ENCODE measurements at places on chromosomes 7 and 10.

- DNase-seq, result no peak
Observed at GRCh38 chr7:95688931-95689495, 83.3 kb upstream of the DYNC1I1 start.

GRCh38 chr7:143733876-143734275 lies 23.6 kb downstream of the CTAGE6 start:
- no peak for DNase-seq

- no peak for DNase-seq
Observed at GRCh38 chr7:114589436-114589835, 174.8 kb downstream of the FOXP2 start.

GRCh38 chr10:70466951-70467350 lies 11.6 kb upstream of the PALD1 start:
- no peak for DNase-seq

GRCh38 chr10:124003481-124003870 lies 89.9 kb downstream of the CHST15 start:
- no peak for DNase-seq

- no peak for DNase-seq
Observed at GRCh38 chr10:24503461-24504320, 220.0 kb downstream of the ARHGAP21 start.

GRCh38 chr7:80230327-80230726 lies 95.7 kb downstream of the GNAI1 start:
- no peak for DNase-seq

GRCh38 chr10:102311025-102311420 lies 65.7 kb downstream of the GBF1 start:
- DNase-seq, result no peak

DNA sequence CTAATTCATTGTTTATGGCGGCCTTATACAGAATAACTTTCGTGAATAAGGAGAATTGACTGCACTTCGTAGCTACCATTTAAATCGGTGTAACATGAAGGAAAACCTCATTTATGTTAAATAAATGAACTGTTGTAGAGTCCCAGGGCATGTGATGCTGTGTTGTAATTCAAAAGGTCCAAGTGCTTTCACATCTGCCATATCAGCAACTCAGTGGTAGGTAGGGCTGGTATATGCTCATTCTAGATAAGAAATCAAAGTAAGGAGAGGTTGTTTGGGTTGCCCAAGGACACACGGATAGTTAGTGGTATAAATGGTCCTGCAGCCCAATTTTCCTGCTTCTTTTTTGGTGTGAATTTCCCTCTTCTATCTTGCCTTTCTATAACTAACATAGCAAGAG lies 15.8 kb downstream of the BBS9 start:
- no peak for DNase-seq

DNA sequence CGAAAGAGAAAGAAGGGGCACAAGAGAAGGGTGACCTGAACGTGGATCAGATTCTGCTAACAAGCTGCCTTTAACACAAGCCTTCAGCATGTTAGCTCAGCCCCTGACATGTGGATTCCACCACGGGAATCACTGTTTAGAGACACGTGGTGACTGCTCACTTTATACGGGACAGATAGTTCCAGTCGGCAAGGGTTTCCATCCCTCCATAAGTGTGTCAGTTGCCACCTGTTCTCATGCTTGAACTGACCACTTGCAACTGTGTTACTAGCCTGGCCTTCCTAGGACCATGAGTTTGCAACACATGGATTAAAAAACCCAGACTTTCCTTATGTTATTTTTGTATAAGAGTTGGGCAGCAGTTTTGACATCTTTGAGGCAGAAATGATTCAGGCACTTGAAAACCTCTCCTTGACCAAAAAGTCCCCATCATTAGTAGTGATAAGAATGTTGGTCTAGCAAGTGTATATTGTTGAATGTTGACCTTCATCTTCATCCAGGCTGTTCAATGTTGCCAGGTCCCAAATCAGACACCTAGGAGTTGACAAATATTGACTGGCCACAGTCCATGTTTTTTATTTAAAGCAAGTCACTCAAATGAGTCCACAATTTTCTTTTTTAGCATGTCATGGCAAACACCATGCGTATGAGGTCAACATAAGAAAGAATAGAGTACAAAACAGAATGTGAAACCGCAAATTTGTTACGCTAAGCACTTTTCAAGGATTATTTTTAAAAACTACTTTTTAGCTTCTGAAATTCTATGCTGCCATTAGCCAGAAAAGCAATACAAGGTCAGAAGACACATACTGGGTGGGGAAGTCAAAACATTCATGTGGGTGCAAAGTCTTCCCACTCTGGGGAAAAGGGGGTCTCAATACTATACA lies 101.6 kb downstream of the ABLIM1 start:
- DNase-seq, result no peak

DNA sequence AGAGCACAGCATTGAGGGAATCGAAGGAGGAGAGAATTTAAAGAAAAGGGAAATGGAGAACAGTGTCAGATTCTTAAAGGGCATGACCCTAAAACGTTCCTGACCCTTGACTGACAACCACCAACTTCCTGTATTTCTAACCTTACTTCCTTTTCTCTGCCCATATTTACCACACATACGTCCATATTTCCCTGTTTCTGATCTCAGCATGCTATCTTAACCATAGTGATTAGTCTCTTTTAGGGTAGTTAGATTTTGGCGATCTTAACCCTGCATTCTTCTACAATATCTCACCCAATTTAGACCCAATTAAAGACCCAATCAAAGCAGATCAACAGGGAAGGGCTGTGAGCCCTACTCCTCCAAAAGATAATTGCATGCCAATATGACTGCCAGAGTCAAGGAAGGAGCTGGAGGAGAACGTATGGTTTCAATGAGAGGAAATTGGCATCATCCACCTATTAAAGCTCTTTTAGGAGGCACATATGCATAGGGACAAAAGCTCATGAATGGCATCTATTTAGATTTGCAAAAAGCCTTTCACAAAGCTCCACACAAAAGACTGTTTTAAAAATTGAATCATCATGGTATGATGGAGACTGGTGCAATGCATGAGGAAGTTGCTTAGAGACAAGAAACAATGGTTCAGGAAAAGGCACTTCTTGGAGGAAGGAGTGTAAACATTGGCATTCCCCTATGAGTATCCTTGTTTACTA lies 49.0 kb upstream of the ARHGAP12 start:
- no peak for DNase-seq

DNA sequence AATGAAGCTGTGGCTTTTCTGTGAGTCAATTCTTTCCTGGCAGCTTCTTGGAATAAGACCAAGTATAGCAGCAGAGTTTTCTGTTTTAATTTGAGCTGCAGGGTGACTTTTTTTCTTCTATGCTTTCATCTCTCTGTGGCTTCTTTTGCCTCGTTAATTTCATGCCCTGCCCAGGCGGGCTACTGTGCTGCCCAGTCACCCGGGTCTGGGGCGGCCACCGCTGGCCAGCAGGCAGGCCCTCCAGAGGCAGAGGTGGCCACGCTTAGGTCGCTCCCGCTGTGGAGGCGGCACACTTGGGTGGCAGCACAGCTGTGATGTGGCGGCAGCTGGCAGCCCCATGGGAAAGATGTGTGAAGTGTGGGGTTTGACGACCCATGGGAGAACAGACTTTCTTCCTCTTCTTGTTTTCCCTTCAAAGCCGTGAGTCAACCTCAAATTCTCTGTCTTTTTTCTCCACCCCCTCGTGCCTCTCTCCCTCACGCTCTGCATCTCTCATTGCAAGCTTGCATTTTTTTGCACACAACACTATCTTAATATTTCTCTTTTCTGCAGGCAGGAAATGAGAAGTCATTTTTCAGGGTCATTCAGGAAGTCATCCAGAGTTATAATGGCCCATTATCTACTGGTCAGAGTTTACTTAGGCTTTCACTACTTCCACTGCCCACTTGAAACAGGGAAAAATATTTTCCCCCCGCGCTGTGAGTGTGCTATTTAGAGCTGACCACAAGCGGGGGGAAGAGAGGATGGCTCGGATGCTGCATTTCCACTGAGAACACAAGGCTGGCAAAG lies 67.8 kb downstream of the EGFR start:
- DNase-seq, result no peak

GRCh38 chr7:104794154-104794553 lies 219.9 kb upstream of the KMT2E start:
- no peak for DNase-seq

DNA sequence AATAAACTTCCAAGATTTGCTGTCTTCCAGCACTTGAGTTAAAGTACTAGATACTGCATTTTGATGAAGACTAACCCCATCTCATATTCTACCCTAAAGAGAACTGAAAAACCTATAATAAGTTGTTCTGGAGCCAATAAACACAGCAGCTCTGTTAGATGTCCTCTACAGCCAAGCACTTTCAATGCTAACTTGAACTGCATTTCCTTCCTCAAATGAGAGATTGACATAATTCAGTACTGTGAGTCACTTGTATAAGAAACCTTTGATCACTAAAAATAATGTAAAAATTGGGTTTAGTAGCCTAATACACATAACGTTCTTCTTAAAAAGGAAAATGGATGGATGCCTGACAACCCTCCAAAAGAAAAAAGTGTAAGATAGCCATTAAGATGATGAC lies 81.3 kb downstream of the ITGB8 start:
- DNase-seq, result no peak

DNA sequence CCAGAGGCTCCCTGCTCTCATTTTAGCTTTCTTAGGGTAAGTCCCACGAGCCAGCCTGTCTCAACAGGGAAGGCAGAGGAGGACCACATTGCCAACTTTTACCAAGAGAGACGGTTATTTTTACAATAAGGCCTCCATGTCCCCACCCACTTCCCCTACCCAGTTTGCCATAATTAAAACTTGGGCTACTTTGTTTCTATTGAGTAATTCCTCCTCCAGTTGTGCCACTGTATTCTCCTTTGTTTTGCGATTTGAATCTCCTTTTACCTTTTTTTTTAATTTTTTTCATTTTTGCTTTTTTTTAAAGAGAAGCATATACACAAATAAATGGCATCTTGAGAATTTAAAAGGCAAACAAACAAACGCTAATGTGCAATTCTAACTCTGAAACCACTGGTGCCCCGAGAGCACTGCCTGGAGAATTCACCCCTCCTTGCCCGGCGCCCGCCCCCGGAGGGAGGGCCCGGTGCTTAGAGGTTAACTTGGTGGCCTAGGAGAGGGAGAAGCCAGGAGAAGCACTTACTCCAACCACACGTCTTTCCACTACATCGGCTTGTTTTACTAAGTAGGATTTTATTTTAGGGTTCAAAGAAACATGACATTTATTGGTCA lies 282.3 kb downstream of the USP6NL start:
- no peak for DNase-seq

DNA sequence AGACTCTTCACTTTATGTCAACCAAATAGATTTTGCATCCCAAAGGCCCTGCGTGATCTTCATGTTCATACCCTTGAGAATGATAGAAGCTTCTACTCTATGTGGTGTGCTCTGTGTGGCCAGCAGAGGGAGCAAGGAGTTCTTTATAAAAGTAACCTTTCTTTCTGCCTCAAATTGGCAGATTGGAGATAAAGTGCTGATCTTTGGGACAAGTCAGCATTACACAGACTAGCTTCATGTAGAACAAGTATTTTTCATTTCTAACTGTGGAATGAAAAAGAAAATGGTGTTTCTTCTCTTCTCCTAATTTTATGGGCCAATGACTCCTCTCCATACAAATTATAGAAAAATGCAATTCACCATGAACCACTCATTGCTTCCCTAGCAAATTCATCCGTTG lies 1214.1 kb downstream of the SORCS1 start:
- no peak for DNase-seq

GRCh38 chr7:10483671-10484070 lies 490.0 kb upstream of the PHF14 start:
- DNase-seq, result no peak

DNA sequence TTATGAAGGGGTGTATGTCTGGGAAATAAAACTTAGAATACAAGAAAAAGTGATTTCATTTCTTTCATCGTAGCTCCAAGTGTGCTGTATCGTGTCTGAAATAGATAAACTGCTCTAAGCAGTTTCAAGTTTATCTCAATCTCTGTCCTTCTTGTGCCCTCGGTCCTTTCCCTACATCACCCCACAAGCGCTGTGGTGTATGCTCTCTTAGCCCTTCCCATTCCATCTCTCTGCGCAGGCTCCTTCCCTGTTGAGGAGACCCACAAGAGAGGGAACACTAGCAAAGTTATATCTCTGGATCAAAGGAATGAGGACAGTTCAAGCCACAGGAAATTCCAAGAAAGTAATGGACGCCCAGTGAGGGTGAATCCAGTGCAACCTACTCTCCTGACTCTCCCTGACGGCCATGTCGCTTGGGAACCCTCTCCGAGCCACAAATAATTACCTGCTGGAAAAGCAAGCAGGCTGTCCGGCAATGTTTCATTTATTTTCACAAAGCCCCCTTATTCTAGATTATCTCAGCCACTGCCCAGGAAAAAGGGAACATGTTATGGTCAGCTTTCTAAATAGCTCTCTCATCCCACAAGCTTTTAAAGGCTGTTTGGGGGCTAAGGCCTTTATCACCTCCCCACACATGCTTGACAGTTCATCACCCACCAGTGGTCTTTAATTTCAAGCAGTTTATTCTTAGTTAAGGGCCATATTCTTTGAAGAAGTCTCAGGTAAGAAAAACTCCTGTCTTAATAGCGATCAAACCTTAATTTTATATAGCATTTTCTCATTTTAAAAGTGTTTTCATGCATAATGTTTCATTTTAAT lies 34.8 kb downstream of the LRRC4 start:
- no peak for DNase-seq

DNA sequence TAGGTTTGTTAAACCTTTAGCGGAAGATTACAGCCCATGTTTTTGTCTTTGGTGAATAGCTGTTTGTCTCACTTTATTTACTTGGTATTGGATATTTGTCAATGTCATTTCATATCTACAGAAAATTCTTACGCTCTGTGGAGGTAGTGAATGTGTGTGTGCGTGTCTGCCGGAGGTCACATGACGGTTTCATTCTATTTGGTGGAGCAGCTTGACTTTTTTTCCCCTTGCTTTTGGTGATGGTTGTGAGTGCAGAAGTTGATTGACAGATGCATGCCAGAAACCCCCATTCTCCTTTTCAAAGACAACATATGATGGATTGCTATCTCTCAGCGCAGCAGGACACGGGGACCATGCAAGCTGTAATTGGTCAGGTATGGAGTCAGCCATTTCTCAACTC lies at the start of gene POU6F2:
Gene POU6F2 (plus strand): TSS at position 225 of the 400 bp plus-strand sequence. CDS start 45 bp downstream, at position 270.
- DNase-seq, result no peak

GRCh38 chr10:98472196-98472595 lies 25.5 kb upstream of the HPS1 start:
- no peak for DNase-seq

- no peak for DNase-seq
Observed at GRCh38 chr10:58278274-58278961, 9.5 kb downstream of the CISD1 start.

DNA sequence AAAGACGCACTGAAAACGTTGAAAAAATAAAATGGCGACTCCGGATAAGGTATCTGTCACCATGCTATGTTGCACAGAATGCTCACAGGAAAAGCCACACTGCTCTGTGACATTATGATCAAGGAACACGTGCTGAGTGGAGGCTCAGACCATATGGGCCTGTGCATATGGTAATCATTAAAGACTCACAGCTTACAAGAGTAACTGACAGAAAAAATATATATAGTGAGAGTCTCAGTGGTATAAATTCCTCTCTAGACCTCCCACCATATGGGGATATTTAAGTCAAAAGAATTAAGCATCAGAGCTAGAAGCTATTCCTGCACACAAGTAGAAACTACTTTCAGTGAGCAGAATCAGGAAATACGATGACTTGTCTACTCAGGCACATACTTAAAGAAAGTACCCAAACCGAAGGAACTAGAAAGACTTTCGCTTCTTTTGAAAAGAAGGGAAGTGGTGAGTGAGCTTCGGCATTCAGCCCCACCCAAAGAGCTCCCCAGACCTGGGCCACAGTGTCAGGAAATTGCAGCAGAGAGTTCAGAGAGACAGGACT lies 65.1 kb upstream of the MPP7 start:
- peak; percentile 20 for DNase-seq
